OCI-LY7 (cell line): ENCODE measurements at places on chromosomes 3 and 15.

- no peak for DNase-seq
Observed at GRCh38 chr3:134459562-134459961, 26.2 kb downstream of the ANAPC13 start.

- DNase-seq, result no peak
Observed at GRCh38 chr3:107599772-107600145, 77.0 kb downstream of the BBX start.

DNA sequence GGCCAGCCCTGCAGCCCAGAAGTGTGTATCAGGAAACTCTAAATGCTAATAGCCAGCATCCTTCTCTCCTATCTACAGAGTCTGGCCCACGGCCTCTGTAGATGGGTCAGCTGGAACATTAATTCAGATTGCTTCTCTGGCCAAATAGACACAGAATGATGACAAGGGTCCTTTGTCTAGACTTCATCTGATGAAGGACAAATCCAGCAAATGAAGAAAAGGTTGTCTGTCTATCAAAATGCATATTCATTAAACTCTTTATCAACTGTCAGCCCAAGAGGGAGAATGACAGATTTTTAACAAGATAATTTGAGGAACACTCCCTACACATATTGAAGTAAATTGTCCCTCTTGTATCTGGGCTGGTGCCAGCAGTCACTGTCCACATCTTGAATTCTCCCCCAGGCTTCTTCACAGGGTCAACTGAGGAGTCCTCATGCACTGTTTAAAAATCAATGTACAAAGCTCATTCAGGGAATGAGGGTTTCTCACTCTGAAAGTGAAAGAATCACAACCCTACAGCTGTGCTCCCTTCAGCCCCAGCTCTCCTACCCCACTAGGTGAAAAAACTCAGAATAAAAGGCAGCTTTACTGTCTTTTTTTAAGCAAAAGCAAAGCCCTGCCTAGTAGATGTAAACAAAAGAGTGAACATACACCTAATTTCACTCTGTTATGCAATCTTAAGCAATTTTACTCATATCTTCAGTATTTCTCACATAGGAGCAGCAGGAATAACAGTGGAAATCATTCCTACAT lies 507.7 kb downstream of the IGSF11 start:
- no peak for DNase-seq

DNA sequence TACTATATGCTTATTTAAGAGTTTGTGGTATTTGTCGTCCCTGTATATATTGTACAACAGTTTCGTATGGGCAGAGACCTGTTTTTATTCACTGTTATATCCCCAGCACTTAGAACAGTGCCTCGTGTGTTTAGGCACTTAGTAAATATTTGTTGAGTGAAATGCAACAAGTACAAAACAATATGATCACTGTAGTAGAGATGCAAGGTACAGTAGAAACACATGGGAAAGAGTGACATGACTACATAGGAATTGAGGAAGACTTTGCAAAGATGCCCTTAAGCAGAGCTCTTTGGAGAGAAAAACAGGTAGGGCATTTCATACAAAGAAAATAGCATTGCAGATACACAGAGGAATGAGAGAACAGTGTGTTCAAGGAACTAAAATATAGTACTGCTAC lies 18.3 kb downstream of the RASA2 start:
- no peak for DNase-seq
